ENCODE measurements at places on chromosomes 5 and 9.

- no peak for DNase-seq
These were observed 117.5 kb upstream of the CXCL14 start for GRCh38 chr5:135696317-135696716.

DNA sequence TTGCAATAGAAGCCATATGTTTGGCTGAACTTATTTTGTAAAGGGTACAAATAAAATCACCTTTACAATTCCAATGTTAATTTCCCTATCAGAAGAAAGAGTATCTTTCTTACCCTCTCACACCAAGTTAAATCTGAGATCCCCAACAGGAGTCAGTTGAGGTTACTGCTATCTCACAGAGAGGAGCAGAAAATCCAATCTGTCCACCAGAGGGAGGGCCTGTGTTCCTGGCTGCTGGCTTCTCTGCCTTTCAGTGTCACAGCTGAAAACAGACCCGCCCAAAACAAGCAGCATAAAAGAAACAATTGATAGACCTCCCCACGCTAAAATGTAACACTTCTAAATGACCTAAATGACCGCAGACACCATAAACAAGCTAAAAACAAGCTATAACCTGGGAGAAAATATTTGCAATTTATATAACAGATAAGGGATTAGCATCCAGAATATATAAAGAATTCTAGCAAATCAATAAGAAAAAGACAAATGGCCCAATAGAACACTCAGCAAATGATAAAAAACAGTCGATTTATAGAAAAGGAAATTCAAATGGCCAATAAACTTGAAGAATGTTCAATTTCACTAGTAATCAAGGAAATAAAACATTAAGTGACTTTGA, 24.5 kb upstream of the MVB12B start:
- DNase-seq: no peak

GRCh38 chr9:125972012-125972729, 225.0 kb downstream of the PBX3 start:
- DNase-seq: no peak

GRCh38 chr5:60578315-60578714, 121.7 kb downstream of the DEPDC1B start:
- DNase-seq: no peak

- DNase-seq: no peak
These were observed 248.3 kb downstream of the GADD45G start for GRCh38 chr9:89853161-89853560.

GRCh38 chr5:54904425-54904824, 81.0 kb downstream of the ESM1 start:
- DNase-seq: no peak

GRCh38 chr9:128150594-128151308, 1.5 kb downstream of the LCN2 start:
- DNase-seq: no peak

- no peak for DNase-seq
These were observed 31.0 kb upstream of the IL17B start for GRCh38 chr5:149410071-149410470.

- DNase-seq: no peak
These were observed 456.3 kb downstream of the HINT1 start for GRCh38 chr5:130708754-130709153.

DNA sequence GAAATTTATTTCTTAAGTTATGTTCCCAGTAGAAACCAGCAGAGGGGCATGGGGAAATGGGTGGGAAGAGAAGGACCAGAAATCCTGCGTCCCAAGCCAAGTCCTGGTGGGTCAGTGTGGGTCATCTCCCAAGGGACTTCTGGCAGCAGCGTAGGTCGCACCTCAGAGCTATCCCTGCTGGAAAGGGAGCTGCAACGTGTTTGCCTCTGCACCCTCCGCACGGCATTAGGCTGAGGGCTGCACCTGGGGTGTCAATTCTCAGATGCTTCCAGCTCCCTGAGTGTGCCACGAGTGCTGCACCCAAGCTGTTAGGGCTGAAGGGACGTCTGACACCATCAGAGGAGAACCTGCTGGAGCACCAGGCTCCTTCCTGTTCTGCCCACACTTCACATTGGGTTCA, 182.8 kb downstream of the CACNA1B start:
- no peak for DNase-seq

DNA sequence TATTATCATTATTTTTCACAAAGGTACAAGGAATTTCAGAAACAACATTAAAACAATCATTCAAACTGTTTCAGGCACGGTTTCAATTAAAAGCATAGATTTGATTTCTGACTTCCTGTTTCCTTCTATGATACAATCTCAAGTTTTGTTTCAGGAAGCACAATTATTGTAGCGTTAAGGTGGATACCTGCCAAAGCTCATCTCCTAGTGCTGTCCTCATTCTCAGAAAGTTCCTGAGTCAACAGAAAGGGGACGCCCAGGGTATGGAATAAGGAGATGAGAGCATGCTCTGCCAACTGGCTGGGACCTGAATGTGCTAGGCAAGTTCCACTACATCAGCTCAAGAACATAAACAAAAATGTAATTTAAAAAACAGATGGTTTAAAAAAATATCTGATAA, 2.0 kb upstream of the TRIM14 start:
- no peak for DNase-seq

- DNase-seq: no peak
These were observed 43.7 kb downstream of the STK10 start for GRCh38 chr5:172144291-172144815.

DNA sequence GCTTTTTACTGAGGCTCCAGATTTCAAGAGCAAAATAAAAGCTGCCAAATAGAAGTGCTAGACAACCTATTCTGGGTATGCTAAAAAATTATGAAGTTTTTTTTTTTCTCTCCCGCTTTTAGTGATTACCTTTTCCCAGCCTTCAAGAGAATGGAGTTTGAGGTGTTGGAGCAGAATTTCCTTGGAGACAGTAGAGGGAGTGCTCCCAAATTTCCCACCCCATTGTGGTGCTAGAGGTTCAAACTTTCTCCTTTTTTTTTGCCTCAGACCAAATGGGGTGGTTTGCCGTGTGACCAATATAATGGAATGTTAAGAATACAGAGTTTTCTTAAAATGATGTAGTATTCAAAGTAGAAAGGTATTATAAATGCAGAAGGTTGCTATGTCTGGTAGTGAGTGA, 244.2 kb upstream of the RIOK2 start:
- no peak for DNase-seq

GRCh38 chr9:38027714-38028113, 41.3 kb downstream of the SHB start:
- no peak for DNase-seq

DNA sequence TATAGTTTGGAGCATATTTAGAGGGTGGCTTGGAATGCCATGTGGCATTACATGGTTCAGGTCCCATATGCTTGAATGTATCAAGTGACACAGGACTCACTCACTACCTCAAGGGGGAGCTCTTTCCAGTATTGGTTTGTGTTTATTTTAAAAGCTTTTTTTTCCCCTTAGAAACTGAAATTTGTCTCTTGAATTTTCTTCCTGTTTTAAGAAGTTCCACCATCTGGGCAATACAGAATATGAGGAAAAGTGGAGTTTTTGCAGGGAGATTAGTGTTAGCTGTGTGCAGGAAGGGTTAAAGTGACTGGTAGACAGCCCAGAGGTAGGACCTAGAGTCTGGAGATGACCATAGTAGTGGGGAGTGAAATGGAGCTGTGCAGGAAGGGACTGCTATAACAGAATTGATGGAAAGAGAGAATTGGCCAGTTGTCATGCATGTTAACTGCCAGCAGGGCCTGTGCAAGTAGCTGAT, 36.6 kb downstream of the CTNNA1 start:
- DNase-seq: no peak

DNA sequence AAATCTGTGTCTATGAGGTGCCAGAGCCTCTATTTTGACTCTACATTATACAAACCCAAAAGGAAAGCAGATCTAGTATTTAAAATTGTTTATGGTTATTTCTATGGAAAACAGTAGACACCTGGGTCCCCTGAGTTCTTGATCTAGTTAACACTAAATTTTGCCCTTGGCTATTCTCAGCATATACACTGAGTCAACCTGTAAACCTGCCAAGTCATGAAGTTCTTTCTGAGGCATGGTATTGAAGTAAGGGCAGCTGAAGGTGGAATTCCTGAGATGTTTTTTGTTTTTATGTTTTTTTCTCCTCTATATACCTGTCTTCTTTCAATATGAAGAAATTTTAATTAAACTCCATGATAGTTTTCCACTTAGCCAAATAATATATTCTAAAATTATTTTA, 120.2 kb downstream of the PDE4D start:
- no peak for DNase-seq

GRCh38 chr5:181181650-181182565, 23.1 kb downstream of the TRIM7 start:
- no peak for DNase-seq

DNA sequence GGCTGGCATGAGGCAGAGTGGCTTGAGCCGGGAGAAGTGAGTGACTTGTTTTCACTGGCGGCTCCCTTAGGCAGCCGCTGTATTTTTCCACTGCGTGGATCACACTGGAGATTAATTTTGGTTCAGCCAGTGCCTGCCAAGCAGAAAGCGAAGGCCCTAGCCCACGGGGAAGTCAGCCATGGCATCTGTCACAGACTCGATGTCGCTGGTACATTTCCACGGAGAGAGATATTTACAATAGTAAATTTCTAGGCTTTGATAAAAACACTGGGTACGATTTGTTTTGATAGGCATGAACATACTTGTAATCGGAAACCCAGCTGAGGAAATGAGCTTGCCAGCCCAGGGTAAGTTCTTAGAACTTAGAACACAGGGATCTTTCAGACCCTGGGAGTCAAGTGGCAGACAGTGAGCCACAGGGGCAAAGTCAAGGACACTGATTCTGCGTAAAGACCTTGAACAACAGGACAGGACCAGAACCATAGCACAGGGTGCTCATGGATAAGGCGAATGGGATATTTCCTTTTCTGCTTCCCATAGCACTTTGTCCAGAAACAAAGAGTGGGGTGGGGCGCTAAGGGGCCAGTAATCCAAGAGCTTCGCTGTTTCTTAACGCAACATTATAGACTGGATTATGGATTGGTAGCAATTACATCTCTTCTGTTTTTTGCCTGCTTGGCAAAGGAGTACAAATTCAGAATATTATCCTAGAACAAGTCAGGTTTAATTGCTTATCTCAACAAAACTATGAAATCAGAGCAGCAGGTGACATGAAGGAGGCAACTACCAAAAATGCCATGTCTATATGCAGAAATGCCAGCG, 4.5 kb downstream of the DUSP1 start:
- peak; percentile 74 for DNase-seq

DNA sequence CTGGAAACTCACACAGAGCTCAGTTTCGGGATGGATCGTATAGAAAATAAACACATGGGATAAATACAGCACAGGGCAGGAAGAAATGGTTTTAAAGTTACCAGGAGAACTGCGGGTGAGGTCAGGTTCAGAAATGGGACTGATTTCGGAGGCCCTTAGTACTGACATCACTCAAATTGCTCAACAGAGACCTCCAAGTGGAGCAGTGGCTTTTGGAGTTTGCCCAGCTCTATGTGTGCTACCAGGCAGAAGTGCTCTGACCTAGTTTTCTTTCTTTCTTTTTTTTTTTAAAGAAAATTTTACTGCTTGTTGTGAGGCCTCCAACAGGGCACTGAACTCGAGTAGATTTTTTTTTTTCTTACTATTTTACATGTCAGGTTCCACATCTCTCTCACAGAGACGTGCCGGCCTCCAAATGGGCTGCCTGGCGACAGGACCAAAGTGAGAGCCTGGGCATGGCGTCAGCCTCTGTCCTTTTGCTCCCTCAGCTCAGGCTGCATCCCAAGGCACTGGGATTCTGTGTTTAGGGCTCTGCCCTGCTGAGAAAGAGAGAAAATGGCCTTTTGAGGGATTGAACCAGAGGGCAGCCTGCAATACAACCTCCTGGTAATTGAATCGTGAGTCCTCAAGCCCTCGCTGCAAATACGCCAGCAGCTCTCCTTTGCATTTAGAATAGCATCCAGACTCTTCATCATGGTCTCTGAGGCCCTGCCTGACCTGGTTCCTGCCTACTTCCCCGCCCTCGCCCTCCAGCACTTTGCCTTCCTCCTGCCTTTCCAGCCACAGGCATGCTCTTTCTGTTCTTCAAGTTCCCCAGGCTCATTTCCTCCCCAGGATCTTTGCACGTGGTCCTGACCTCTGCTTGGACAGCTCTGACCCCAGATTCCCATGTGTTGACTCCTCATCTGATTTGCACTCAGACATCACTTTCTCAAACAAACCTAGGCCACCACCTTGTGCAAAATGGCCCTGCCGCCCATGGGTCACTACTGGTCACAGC, 173.5 kb downstream of the FGF1 start:
- DNase-seq: no peak

GRCh38 chr9:95509851-95510708, 6.7 kb downstream of the PTCH1 start:
- DNase-seq: no peak

- no peak for DNase-seq
These were observed 98.6 kb upstream of the TLE1 start for GRCh38 chr9:81787747-81788632.

DNA sequence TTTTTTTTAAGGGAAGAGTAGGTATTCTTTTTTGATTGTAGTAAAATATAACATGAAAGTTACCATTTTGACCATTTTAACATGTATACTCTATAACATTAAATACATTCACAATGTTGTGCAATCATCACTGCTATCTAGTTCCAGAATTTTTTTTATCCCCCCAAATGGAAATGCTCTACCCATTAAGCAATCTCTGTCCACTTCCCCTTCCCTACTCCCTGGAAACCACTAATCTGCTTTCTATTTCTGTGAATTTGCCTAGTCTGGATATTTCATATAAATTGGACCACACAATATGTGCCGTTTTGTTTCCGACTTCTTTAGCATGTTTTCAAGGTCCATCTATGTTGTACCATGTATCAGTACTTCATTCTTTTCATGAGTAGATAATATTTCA, 429.5 kb downstream of the TLE1 start:
- DNase-seq: no peak

- DNase-seq: no peak
These were observed 8.4 kb downstream of the CCDC69 start for GRCh38 chr5:151215546-151215880.

- no peak for DNase-seq
These were observed 144.8 kb downstream of the BRINP1 start for GRCh38 chr9:119224431-119224830.

GRCh38 chr5:60230456-60230855, 336.9 kb upstream of the PDE4D start:
- DNase-seq: no peak

DNA sequence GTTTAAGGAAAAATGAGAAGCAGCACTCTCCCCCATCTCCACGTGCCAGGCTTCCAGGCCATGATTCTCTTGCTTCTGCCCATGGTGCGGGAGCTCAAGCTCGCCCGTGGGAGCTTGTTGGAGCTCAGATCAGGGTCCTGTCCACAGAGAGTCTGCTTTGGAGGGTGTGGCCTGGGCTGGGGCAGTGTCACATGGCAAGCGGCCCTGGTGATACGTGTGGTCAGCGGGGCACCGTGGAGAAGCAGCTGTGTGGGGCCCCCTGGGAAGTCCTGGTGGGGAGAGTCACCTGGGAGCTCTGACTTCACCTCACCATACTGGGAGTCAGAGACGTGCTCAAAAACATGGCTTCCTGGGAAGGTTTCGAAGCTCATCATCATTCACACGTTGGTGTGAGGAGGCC, 275.3 kb downstream of the GADD45G start:
- no peak for DNase-seq

GRCh38 chr5:170843870-170844269, 17.9 kb upstream of the RANBP17 start:
- no peak for DNase-seq

GRCh38 chr9:99137225-99137624, 32.3 kb downstream of the TGFBR1 start:
- no peak for DNase-seq

Measured in right kidney (tissue), 9 donors.